ENCODE measurements at places on chromosomes 5 and 9.
A peak's percentile ranks its signal among the peaks of the same experiment; 100 is the strongest.

- DNase-seq: no peak
These were observed 2.3 kb downstream of the POMT1 start for GRCh38 chr9:131505012-131505411.

GRCh38 chr5:141832131-141832530 is 46.1 kb downstream of the PCDH1 start:
- DNase-seq: no peak

GRCh38 chr9:122342323-122343050 is 28.3 kb upstream of the PTGS1 start:
- no peak for DNase-seq

DNA sequence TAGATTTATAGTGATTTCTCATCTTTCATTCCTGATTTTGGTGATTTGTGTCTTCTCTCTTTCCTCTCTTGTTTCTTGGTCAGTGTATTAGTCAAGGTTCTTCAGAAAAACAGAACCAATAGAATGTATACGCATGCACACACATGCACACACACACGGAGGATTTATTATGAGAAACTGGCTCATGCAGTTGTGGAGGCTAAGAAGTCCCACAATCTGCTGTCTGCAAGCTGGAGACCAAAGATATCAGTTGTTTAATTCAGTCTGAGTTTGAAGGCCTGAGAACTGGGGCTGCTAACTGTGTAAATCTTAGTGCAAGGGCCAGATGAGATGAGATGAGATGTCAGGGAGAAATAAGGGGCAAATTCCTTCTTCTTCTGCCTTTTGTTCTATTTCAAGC is 5.7 kb upstream of the RPS23 start:
- no peak for DNase-seq

- DNase-seq: no peak
These were observed 607 bp downstream of the UHRF2 start for GRCh38 chr9:6413365-6414246.

DNA sequence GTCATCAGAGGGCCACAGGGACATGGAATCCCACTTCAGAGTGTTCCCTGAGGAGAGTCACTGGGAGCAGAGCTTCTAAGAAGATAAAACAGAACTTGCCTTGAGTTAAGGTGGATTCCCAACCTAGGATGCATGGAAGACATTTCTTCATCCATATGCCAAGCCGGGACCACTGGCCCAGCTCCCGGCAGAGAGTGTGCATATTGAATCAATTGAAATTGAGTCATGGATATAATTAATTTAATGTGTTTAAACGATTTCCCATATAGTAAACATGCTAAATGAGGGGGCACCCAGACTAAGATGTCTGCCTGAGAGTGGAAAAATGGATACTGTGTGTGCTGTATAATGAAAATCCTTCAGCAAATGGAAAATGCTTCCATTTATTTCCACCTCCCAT is 194.4 kb upstream of the TBC1D2 start:
- DNase-seq: no peak

DNA sequence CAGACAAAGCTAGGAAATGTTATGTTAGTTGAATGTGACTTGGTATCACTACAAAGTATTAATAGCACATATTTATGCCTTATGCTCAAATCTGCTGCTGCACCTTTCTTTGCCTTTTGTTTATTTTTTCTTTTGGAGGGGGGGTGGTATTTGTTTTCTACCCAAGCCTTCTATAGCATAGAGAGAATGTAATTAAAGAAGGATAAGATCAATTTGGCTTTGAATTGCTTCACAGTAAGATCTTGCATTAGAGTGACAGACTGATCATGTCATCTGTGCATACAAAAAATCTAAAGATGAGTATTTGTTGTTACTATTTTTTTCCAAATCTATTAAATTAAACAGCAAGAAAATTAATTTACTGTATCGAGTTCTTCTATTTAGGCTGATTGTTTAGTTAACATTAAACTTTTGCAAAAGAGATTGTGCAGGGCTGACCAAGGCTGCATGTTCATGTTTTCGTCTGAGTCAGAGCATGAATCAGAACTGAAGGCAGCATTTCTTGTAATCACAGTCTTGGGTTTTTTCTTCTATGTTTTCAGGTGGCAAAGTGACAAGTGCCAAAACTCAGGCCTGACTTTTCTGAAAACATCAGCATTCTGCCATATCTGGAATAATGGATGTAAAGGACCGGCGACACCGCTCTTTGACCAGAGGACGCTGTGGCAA is 1007.1 kb upstream of the WWC1 start:
- DNase-seq: no peak

GRCh38 chr5:81486711-81487110 is 92.8 kb upstream of the ACOT12 start:
- DNase-seq: no peak

DNA sequence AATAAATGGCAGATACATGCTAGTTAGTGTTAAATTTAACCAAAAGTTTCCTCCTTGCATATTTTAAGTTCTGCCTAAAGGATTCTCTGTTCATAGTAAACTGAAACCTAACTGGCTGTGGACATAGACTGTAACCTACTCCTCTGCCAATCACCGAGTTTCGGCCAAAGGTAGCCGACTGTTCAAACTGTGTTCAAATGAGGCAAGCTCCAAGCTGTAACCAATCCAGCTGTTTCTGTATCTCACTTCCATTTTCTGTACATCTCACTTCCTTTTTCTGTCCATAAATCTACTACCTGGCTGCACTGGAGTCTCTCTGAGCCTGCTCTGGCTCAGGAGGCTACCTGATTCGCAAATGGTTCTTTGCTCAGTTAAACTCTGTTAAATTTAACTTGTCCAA is 44.1 kb downstream of the KCNV2 start:
- no peak for DNase-seq

GRCh38 chr9:77907585-77907984 is 124.0 kb downstream of the GNAQ start:
- DNase-seq: no peak

GRCh38 chr5:6436715-6437331 is 11.8 kb upstream of the UBE2QL1 start:
- no peak for DNase-seq

DNA sequence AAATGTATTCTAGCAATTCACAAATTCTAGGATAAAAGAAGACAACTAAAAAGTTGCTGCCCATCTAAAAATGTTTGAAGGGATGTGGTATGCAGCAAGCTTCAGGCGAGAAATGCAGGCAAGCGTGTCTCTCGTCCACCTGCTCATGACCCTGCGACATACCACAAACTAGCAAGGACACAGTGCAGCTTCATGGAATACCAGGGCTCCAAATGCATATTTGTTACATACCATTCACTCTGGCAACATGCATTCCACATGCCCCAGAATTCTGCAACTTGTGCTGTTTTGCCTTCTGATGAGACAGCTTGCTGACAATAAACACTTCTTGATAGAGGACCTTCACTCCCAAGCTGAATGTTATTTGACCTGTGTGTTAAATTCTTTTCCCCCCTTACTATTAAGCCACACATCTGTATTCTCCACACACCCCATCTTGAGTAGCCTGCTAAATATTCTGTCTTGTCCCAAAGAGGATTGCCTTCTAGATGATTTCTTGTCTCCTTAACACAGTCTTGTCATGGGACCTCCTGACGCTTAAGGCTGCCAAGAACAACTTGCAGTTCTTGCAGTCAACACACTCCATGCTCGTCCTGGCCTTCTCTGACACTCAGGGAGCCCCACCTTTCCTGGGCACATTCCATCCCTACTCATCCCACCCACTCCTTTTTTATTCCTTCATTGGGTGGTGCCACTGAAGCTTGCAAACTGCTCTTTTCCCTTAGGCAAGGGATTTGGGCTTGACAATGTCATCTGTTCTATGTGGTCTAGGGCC is 340.5 kb downstream of the PIK3R1 start:
- DNase-seq: no peak

DNA sequence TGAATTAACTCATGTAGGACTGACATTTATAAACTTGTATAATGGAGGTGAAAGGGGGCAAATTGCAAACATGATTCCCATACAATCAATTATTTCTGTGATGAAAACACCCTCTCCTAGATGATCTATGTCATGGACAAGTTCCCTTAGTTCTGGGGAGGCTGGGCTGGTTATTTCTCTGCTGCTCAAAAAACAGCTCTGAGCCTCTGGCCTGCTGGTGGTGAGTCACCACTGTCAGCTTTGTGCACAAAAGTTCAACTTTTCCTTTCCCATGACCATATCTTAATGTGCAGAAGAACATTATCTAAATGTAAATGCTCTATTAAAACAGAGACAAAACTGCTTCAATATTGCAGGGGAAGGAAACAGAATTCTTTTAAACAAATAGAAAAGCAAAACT is 85.0 kb downstream of the HMHB1 start:
- DNase-seq: no peak

GRCh38 chr5:134273642-134274395 is 47.9 kb upstream of the PPP2CA start:
- DNase-seq: no peak

DNA sequence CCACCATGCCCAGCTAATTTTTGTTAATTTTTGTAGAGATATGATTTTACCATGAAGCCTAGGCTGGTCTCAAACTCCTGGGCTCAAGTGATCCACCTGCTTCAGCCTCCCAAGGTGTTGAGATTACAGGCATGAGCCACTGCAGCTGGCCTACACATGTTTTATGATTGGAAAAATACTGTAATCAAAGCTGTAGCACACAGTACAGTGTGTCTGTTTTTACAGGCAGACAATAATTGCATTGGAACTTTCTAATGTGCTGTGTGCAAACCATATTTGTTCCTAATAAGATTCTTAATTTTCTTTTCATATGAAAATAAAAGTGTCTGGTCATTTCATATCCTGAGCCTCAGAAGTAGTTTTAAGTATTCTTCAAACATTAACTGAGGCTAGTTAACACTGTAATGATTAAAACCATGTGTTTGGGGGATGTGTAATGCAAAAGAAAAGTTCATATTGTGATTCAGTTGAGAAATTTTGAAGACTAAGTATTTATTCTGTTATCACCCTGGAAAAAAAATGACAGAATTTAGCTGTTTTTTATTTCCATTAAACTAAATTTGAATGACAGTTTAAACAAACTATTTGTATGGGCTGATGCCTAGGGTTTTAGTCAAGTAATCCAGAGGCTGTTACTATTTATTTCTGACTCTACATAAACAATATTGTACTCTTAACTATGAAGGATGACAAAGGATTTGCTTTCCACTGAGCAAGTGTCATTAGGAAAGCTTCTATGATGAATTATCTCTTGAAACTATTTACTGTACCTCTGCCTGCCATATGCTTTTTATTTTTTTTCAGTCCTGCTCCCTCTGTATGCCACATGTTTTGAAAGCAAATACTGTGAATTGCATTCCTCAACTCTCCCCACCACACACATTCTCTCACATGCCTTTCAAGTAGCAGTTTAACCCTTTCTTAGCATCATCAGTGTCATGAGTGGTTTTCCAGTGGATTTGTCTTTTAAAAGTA is 111.5 kb downstream of the MTREX start:
- no peak for DNase-seq

DNA sequence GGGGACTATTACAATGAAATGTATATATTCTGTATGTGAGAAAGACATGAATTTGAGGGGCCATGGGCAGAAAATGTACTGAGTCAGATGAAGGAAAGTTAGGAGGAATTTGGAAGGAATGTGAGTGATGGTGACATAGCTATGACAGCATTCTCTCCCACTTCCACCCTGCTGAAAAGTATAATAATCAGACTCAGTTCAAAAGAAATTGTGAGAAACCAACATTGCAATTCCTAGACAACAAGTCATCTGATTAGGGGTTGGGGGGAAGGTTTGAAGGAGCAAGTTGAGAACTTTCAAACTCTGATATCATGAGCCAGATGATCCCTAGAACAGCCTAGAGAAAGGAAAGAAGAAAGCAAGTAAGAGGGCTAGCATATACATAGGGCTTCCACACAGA is 370.6 kb downstream of the DMRTA1 start:
- DNase-seq: no peak

GRCh38 chr5:159094745-159095144 is 5.0 kb downstream of the EBF1 start:
- peak; percentile 24 for DNase-seq

- no peak for DNase-seq
These were observed 416.3 kb downstream of the NR2F1-AS1 start for GRCh38 chr5:93164690-93165089.

- no peak for DNase-seq
These were observed 109.8 kb upstream of the MSX2 start for GRCh38 chr5:174614500-174615135.

DNA sequence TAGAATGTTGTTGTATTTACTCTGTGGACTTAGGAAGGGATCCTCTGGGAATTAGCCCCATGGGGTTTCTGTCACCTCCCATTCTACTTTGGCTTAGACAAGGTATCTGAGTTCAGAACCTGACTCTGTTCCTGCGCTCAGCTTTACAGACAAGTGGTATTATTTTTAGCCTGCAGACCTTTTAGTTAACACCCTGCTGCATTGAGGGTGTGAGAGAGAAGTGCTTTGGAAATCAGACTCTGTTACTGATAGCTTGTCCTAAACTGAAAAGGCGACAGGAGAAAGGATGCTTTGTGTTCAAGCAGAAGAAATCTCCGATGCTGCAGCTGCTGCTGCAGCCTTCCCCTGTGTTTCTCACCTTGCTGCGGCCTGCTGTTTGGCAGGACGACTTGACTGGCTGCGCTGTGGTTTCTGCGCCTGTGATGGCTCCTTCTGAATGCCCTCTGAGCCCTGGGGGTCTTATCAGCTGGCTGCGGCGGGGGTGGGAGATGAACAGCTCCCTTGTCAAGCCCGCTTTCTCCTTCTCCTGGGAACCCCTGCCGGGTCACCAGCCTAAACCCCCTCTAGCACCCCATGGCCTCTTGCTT is 61.9 kb downstream of the PGM5 start:
- no peak for DNase-seq

DNA sequence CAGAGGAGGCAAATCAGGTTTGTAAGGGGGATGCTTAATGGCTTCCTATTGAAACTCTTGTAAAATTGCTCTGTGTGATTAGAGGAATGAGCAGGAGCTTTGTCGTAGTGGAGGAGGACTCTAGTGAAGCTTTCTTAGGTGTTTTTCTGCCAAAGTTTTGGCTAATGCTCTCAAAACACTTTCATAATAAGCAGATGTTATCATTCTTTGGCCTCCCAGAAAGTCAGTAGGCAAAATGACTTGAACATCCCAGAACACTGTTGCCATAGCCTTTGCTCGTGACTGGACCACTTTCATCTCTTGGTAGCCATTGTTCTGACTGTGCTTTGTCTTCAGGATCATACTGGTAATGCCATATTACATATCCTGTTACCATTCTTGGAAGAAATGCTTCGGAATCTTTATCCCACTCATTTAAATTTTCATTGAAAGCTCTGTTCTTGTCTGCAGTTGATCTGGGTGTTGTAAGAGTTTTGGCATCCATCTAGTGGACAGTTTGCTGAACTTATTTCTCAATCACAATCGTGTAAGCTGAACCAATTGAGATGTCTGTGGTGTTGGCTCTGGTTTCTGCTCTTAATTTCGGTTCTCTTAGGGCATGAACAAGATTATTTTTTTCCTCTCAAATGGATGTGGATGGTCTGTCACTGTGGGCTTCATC is 187.6 kb downstream of the COMMD10 start:
- DNase-seq: no peak

DNA sequence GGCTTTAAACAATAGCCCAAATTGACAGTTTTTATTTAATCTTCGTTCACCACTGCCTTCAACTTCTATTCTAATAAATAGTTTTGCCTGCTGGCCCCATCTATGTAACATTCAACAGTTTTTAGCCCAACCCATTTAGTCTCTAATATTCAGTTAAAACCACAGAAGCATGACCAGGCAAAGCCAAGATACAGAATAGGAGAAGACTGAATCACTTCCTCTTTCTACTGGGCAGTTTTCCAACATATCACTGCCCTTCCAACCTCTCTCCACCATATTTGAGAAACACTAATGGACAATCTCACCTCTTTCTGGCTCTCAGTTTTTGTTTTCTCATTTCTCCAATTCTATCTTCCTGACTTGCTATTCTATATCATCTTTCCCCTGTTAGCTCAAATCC is 352.9 kb downstream of the DNAH5 start:
- no peak for DNase-seq

Measured in stimulated activated CD8-positive, alpha-beta memory T cell treated with anti-CD3 and anti-CD28 coated beads, Interleukin-7, amount 100 ng/mL, for 24 hours (primary cell).